ENCODE measurements at places on chromosomes 4 and X.

- DNase-seq: no peak
Measured at GRCh38 chr4:8312976-8313375, 43.4 kb downstream of the HTRA3 start.

- no peak for DNase-seq
Measured at GRCh38 chr4:140645196-140645595, 76.4 kb upstream of the UCP1 start.

- DNase-seq: no peak
Measured at GRCh38 chr4:145177511-145177905, 2.9 kb downstream of the OTUD4 start.

DNA sequence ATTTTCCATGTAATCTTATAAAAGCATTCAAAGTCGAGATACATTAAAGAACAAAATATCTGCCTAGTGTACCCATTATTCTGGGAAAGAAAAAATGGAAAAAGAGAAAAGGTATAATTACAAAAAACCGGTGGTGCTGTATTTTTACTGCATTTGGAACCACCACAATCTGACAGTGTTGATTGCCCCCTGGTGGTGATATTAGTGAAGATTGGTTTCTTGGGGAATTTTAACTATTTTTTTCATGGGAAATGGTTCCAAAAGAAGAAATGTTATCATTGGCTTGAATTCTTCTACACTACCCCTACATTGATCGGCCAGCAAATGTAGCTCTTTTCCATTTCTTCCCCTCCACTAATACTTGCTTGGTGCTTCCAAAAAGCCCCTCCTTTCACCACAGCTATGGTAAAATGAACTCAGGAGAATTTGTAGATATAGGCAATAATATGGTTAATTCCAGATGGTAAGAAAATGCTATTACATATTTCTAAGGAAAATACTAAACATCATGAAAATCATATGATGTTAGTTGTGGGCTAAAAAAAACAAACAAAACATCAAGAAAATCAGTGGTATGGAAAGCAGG is 50.0 kb downstream of the COX18 start:
- no peak for DNase-seq

DNA sequence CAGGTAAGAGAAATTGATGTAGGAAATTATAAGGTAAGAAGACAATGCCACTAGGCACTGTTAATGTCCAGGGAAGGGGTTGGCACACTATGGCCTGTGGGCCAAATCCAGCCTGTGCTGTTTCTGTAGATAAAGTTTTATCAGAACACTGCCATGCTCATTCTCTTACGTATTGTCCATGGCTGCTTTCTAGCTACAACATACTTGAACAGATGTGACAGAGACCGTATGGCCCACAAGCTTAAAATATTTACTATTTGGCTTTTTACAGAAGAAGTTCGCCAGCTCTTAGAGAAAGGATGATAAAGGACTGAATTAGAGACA is 168.0 kb downstream of the CDS1 start:
- DNase-seq: no peak

- no peak for DNase-seq
Measured at GRCh38 chr4:101081695-101082369, 265.5 kb downstream of the PPP3CA start.

GRCh38 chr4:17535906-17536305 is 20.9 kb downstream of the CLRN2 start:
- no peak for DNase-seq

- DNase-seq: no peak
Measured at GRCh38 chrX:97358941-97359340, 475.2 kb downstream of the RPA4 start.

DNA sequence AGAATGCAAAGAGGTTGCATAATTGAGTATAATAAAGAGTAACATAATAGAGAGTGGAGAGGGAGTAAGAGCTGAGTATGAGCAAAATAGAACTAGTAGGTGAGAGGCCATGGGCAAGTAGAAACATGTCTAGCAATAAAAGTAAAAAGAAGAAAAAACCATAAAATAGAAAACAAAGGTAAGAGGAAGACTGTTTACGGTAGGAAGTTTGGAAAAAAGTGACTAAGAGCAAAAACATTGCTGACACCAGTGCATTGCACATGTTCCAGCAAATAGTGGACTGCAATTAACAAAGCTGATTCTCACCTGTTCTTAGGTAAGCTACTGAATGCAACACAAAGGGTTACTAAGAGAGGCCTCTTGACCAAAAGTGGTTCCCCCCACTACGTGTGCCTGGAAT is 202.9 kb downstream of the TEX13A start:
- no peak for DNase-seq

DNA sequence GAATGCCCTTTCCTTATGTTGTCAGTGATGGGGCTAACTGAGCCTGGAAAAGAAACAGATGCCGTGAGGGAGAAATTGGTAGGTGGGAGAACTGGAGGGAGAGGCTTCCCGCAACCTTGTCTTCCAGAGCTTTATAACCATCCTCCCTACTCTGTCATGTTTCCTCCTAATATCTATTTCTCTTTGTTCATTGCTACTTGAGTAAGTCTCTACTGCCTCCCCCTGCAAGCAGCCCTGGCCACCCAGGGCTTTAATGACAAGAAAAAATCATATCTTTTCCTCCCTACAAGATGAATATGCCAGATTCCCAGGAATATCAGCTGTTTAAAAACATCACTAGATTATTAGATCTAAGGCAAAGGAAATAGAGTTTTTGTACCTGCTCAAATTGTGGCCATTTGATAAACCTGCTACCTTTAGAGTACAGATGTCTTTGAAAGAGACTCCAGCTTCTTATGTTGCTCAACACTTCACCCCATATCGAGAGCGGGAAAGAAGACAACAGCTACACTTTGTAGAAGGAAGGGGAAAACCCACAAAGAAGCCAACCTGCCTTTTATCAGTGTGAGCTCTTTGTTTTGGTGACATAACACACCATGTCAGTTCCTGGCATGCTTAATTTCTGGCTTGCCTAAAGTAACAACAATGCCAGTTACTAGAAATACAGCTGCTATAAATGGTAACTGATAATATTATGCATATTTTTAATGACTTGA is 186.6 kb upstream of the LEF1 start:
- no peak for DNase-seq
